ENCODE measurements at places on chromosomes 1 and 21. TPM values are rescaled to one million over a fixed set of nuclear protein-coding genes. Genes with fewer than 3 reads are reported as not detected.
A peak's percentile ranks its signal among the peaks of the same experiment; 100 is the strongest.

DNA sequence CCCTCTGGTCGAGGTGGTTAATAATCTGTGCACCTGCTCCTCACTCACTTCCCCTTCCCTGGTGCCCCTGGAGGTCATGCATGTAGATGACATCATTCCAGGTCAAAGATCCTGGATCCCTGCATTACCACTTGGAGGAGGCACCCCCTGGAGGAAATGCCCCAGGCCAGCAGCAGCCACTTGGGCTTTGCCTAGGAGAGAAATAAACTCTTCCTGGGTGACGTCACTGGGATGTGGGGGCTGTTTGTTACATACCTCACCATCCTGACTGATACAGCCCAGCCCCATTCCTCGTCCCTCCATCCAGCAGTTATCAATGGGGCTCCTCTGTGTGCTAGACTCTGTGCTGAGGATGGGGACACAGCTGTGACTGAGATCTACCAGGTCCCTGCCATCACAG, 433.6 kb downstream of the PTPRU start:
- no peak for DNase-seq

DNA sequence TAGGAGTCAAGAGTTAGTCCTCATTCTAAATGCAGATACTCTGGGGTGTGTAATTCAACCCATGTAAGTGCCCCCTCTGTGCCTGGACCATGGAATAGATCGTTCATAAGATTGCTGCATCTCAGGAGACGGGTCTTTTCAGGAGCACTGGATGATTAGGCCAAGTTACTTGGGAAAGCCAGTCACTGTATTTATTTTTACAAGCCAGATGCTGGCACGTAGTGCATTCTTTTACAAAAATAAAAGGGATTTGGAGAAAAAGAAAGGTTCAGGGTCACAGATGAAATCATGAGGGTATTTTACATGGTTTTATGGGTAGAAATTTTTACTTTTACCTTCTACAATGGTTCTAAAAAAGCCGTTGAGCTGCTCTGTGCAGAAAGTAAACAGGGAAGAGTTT, 102.6 kb upstream of the UBE2U start:
- DNase-seq: no peak

- peak; percentile 67 for DNase-seq
These were observed 106.4 kb downstream of the TBX19 start for GRCh38 chr1:168386949-168387586.

DNA sequence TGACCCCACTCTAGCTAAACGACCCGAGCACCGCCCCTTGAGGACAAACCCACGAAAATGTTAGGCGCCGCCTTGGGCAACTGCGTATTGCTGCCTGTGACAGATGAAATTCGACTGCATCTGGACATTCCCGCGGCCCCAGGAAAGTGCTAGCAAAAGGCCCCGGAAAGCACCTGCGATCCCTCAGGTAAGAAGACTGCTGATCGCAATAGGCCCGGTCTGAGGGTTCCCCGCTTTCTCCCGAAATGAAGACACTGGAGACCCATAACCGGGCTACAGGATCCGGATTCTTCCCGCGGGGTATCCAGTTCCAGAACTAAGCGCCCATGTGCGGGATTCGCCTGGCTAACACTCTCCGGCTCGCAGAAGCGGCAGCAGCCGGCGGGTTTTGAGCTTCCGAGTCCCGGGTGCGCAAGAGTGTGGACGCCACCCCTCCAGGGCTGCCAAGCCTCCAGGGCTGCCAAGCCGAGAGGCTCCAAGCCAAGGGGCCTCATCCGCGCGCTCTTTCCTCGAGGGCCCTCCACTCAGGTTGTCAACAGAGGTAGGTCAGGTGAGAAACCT, 157.9 kb upstream of the NBPF11 start:
- no peak for DNase-seq

DNA sequence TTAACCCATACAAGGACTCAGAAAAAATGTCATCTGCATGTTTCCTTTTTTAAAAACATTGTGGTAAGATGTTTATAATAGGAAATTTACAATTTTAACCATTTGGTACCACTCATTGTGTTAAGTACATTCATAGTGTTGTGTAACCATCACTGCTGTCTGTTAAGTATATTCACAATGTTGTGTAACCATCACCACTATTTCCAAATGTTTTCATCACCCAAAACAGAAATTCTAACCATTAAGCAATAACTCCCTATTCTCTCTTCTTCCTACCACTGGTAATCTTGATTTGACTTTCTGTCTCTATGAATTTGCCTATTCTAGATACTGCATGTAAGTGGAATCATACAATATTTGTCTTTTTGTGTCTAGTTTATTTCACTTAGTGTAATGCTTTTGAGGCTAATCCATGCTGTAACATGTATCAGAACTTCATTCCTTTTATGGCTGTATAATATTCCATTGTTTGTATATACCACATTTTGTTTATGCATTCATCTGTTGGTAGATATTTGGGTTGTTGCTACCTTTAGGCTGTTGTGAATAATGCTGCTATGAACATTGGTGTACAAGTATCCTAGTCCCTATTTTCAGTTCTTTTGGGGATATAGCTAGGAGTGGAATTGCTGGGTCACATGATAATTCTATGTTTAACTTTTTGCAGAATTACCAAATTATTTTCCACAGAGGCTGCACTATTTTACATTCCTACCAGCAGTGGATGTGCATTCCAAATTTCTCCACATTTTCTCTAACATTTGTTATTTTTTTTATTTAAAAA, 14.1 kb downstream of the HIPK1 start:
- DNase-seq: no peak

- no peak for DNase-seq
These were observed 6.1 kb downstream of the C1orf21 start for GRCh38 chr1:184392779-184393522.

DNA sequence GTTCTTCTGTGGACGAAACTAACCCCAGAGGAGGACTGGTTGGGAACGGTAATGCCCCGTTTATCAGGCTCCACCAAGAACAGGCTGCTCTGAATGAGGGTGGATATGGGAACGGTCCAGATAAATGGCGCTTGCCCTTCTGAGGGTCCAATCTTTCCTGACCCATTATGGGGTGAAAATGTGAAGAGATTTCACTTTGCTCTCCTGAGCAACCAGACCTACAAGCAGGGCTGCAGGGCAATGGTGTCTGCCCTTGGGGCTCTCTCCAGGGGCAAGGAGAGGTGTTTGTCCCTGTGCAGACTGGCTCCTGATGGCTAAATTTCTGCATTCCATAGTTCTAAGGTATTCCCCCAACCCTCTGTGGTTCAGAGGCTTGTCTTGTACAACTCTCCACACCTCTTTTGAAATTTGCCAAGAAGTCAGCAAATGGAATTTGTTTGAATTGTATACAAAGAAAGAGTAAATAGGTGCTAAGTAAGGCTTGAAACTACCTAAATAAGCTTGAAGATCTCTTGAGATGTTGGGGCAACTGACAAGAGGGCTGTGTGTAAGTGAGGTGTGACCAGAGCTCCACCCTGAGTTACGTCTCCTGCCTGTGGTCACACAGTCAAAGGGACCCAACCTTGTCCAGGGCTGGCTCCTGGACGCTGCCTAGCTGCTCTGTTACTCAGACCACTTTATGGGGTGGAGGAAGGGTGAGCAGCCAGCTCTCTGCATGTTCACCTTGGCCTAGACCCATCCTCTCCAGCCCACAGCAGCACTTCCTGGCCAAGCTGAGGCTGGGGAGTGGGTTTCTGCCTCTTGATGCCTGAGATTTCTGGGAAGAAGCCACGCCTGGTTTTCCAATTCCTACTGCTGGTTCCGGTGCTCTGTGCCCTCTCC, 24.8 kb downstream of the SLC2A1 start:
- DNase-seq: no peak

- no peak for DNase-seq
These were observed 414.6 kb downstream of the LRRIQ3 start for GRCh38 chr1:73783352-73783751.

- no peak for DNase-seq
These were observed 29.7 kb upstream of the GRIK3 start for GRCh38 chr1:37064039-37064438.

DNA sequence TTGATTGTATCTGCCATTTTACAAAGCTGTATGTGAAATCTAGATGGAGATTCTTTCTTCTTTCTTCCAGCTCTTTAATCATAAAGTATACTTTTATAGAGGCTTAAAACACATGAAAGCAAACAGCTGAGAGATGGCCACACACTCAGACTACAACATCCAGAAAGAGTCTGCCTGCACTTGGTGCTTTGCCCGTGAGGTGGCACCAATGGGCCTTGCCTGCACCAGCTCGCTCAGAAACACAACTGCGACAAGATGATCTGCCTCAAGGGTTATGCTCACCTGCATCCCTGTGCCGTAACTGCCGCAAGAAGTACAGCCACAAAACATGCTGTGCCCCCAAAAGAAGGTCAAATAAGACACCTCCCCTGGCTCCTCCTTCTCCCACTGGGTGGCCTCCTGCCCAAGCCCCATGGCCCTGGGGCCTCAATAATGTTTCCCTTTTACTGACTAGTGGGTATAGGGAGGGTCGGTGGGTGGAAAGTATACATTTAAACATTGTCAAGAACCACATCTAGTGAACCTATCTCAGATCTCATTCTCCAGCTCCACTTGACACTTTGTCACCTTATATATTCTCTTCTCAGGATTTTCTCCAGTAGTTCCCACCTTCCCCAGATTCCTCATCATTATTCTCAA, 66.7 kb upstream of the ANGPTL3 start:
- DNase-seq: peak; percentile 63

DNA sequence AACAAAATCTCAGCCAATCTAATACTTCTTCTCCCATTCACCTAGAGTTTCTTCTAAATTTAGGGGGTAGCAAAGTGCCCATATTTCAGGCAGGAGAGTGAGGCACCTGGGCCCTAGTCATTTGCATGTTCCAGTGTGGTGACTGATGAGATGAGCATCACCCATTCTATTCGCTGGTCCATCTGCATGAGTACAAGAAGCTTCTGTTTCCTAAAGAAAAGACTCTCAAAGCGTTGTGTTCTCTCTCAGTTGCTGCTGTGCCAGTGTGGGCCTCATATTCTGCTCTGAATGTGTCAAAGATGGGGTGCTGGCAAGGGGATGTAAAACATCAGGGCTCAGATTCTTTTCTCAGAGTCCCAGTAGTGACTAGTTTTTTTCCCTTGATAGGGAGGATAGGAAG, 16.1 kb upstream of the DPYD start:
- DNase-seq: no peak

Gene CACNA1S
- total RNA-seq: not detected

Gene EXOC8
- total RNA-seq: 10.9 TPM

Gene SELL
- total RNA-seq: 0.06 TPM

Gene OR2T35
- total RNA-seq: not detected

Gene BMP8B
- 1.8 TPM for total RNA-seq

Gene HES2
- total RNA-seq: 3.1 TPM

Gene MTOR
- 21.5 TPM for total RNA-seq

Gene ADAMTS1
- total RNA-seq: 75.1 TPM
